ENCODE measurements at places on chromosomes 12 and 14.

GRCh38 chr12:29563636-29564035 lies 66.2 kb upstream of the OVCH1 start:
- peak; percentile 14 for DNase-seq

DNA sequence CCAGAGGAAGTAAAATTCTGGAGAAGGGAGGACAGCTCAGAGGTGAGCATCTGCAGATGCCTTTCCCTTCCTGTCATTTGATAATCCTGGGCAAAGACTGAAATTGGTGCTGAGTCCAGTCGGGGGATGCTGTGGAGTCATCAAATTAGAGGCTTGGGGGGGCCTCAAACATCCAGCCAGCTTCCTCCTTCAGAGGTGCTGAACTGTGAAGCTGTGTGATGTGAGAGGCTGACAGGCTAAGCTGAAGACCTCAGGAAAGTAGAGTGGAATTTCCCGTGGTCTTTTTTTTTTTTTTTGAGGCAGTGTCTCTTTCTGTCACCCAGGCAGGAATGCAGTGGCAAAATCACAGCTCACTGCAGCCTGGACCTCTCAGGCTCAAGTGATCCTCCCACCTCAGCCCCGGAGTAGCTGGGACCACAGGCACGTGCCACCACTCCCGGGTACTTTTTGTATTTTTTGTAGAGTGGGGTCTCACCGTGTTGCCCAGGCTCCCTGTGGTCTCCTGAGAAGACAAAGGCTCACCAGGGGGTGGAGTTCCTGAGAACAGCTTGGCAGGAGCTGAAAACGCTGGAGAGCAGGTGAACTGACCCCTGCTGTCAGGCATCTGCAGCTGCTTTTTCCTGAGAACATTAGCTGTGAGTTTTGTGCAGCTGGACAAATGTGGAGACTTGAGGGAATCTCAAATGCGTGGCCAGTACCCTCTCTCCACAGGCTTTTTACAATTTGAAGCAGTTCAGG lies 6.1 kb upstream of the TCL1B start:
- no peak for DNase-seq

- no peak for DNase-seq
Measured at GRCh38 chr14:38948171-38948570, 154.9 kb downstream of the SEC23A start.

- no peak for DNase-seq
Measured at GRCh38 chr12:127194176-127194575, 1072.8 kb upstream of the TMEM132C start.

DNA sequence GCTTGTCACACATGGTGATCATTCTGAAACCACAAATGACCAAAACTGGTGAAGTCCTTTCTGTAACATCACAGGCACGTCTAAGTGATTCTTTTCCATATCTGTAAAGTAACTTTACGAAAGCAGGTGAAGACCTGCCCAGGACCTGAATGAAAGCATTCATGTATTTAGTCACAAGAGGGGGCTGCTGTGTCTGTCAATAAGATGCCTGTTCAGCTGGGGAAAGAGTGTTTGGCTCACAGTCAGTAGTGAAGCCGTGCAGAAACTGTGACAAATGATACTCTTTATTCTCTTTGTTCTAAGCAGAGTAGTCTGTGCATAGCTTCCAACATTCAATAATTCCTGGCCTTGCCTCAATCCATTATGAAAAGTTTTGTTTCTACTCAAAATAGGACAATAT lies 373.5 kb upstream of the OR4E1 start:
- peak; percentile 28 for DNase-seq

DNA sequence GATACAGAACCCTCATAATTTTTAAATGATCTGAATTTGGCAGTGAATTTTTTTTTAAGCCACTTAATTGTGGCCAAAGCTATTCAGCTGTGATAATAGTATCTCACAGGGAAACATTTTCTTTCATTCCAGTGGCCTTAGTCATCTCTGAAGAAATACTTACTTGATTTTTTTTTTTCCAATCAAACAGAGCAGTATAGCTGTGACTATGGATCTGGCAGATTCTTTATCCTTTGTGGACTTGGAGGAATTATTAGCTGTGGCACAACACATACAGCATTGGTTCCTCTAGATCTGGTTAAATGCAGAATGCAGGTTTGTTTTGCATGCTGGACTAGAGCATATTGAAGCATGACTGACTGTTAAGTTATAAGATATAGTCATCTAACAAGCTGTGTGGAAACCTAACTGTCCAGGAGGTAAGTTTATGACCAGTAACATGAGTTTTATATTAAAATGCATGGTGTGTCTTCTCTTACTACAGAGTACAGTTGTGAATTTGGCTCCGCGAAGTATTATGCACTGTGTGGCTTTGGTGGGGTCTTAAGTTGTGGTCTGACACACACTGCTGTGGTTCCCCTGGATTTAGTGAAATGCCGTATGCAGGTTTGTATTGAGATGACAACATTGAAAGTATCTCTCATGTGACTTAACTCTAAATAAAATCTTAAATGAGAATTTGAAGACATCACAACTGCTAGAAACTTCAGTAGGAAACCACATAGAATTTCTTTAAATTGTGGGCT lies 1.9 kb downstream of the SLC25A3 start:
- no peak for DNase-seq

DNA sequence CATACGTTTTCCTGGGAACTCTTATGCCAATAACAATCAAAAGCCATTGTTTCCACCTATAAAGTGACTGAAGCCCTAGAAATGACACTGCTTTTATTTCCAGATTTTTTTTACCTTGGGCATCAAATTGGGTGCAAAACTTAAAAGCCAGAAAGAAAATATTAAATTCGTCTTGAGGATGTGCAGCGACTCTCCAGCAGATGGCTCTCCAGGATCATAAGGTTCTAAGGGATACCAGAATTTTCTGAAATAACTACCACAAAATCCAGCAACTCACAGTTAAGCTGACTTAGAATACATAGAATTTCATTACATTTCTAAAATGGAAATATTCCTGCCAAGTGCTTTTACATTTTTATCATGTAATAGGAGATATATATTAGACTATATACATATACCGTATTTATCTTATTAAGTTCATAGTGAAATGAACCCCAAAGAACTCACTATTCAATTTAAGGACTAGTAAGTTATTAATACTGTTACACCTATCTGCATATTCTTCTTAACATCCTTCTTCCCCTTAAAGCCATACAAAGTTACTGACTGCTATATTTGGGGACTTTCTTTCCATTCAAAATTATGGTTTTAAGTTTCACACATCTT lies 44.0 kb downstream of the ARMH4 start:
- DNase-seq = peak; percentile 66

Data from OCI-M1 (cell line).